Ascending aorta (tissue), 2 donors: ENCODE measurements at places on chromosomes 4 and X.

GRCh38 chr4:150589157-150589556, 7.2 kb downstream of the MAB21L2 start:
- DNase-seq: no peak

GRCh38 chr4:23105759-23106370, 413.1 kb downstream of the GBA3 start:
- DNase-seq: no peak

GRCh38 chr4:24057915-24058559, 168.2 kb upstream of the PPARGC1A start:
- DNase-seq: no peak

DNA sequence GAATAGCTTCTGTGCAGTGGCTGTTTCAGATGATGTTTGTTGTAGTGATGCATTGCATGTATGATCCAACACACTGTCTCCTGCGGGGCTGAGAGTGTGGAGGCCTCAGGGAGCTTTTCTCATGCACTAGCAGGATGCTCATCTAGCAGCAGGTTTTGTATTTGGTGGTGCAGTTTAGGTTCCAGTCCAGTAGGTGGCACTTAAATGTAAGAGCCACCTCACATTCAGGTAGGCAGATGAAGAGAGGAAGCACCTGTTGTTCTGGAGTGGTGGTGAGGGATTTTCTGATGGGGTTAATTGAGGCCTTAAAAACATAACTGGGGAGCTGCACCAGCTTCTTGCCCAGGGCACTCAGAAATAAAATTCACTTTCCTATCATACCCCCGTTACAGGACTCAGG, 300.9 kb downstream of the SPIN4 start:
- no peak for DNase-seq

DNA sequence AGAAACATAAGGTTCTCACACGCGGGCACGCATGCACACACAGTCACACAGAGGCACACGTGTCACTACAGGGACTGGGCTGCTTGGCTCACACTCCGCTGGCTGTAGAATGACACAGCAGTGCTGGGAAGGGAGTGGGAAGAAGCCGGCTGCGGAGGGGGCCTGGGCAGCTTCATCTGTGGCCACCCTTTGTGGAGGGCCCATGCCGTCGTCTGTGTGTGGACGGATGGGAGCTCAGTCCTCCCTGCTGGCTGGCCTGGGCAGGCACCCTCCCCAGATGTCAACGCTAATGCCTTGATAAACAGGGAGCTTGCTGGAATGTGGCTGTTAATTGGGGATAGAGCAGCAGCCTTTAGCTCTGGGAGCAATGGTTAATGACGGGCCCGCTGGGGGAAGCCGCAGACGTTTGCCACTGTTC, 621.1 kb downstream of the BCOR start:
- DNase-seq: no peak
